ENCODE measurements at places on chromosomes 3 and 15.

DNA sequence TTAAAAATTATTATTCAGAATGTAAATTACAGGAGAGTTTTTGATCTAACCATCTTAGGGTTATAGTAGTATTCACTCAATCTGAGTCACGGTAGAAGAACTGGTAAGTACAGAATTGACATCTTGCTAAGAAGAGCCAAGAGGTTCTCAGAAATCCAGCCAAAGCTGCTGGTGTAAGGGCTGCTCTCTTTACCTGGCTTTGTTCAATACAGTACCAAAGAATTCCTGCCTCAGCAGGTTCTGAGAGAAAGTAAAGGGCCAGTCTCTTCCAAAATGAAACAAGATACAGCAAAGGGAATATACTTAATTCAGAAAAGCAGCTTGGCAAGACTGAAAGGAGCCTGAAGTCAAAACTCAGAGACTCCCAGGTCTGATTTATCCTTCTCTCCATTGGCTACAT is 193.1 kb downstream of the TNIK start:
- no peak for DNase-seq

GRCh38 chr15:52730173-52730572 is 51.0 kb upstream of the ATOSA start:
- no peak for DNase-seq

GRCh38 chr3:165518346-165518745 is 318.9 kb downstream of the BCHE start:
- no peak for DNase-seq

DNA sequence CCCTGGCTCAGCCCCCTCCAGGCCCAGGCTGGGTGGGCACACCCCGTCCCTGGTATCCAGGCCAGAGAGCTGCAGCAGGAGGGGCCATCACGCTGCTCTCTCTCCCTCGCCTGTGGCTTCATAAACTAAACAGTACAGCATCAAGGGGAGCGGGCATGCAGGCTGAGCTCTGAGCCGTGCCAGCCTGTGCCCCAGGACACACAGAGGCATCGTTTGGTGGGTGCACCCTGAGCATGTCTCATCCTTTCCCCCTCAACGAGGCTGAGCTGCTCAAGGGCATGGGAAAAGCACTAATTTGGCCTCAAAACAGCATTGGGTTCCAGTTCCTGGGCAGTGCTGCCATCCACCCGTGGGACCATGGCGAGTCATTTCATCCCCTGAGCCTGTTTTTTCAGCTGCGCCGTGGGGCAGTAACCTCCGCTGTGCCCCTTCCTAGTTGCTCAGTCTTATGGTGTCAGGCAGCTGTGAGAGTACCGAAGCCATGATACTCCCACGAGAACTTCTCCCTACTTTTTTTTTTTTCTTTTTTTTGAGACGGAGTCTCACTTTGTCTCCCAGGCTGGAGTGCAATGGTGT is 79.6 kb downstream of the CPN2 start:
- DNase-seq, result no peak
